ENCODE measurements at places on chromosomes 11 and 22.

GRCh38 chr22:45599836-45600577, 71.6 kb upstream of the ATXN10 start:
- no peak for DNase-seq

DNA sequence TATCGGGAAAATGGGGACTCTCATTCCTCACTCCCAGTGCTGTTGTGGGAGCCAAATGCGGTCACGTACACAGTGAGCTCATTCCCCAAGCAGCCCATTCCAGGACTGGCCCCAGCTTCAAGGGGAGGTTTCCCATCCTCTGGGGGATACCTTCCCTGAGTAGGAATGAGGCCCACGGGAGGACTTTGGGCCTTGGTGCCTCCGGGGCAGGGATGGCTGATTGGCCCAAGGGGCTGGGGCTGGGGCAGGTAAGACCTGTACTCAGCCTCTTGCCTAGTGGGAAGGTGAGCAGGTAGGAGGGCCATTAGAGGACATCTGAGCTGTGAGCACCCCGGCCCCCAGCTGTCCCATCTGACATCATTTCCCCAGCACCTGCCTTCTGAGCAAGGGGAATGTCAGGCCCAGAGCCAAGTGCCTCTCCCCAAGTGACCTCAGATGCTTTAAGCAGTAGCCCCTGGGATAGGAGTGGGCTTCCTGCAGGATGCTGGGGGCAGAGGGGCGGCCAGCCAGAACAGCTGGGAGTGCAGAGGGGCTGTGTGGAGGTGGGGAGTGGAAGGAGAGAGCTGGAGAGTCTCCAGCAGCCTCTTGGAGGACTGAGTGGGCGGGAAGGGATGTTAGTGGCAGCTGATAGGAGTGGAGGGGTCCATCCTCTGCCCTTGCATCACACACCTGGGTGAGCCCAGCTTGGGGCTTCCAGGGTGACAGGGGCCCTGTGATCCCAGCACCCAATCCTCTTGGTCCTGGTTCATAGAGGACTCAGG, 58.4 kb downstream of the CD82 start:
- DNase-seq: peak; percentile 89

DNA sequence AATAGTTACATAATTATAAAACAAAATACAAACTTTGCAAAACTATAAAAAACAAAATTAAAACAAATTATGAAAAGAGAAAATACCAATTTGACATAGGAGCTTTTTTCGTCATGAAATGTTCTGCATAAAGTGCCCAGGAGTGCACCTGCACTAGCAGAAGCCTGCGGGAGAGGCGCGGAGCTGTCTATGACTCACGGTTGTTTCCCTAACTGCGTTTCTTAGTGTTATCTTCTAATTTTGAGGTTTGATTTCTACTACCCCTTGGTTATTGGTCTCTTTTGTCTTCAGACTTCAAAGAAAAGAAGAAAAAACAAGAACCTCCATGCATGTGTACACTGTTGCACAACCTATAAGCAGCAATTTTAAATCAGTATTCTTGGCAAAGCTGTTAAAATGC, 740.9 kb upstream of the LRRC4C start:
- DNase-seq: no peak

- no peak for DNase-seq
Observed at GRCh38 chr22:35349368-35349703, 31.6 kb upstream of the HMOX1 start.

DNA sequence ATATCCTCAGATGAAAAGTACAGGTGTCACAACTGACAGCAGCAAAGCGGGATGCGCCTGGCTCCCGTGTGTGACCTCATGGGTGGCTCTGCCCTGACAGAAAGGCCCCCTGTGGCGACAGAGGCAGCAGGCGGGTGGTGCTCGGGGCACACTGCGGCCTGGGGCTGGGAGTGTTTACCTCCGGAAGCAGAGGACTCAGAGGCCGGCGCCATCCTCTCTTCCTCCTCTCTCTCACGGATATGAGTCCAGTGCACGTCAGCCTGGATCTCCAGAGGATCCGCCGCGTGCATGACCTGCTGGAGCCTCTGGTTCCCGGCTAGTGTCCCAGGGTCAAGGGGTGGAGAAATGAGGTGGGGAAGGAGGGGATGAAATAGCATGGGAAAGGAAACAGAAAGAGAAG, 53.2 kb upstream of the BID start:
- DNase-seq: no peak

DNA sequence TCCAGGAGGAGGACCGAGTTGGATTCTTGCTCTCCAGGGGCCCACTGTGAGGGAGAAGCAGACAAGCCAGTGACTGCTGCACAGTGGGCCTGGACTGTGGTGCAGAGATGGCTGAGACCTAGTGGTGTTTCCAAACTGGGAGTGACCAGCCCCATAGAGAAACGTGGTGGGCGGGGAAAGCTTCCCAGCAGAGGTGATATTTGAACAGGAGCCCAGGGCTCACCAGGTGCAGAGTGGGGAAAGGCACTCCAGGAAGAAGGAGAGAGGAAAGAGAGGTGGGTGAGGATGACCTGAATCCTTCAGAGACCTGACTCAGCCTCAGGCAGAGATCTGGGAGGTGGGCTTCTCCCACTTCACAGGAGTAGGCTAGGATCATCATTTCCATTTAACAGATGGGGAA, 52.1 kb upstream of the RASD2 start:
- no peak for DNase-seq

DNA sequence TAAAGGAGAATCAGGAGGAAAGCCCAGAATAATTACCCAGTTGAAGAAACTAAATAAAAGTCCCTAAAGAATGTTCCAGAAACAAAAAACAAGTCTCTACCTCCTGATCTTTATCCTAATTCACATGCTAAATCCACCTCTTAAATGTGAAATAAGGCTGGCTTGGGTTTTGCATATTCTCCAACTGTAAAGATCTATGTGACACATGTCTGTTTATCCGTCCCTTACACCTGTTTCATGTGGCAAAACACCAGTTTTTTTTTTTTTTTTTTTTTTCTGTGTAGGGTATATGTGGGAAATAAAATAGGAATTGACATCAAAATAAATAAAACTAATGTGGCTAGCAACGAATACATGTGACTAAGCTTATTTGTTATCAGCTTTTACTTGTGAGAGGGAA, 70.5 kb downstream of the NARS2 start:
- no peak for DNase-seq

GRCh38 chr11:38900211-38900610, 2302.2 kb upstream of the RAG2 start:
- DNase-seq: no peak

DNA sequence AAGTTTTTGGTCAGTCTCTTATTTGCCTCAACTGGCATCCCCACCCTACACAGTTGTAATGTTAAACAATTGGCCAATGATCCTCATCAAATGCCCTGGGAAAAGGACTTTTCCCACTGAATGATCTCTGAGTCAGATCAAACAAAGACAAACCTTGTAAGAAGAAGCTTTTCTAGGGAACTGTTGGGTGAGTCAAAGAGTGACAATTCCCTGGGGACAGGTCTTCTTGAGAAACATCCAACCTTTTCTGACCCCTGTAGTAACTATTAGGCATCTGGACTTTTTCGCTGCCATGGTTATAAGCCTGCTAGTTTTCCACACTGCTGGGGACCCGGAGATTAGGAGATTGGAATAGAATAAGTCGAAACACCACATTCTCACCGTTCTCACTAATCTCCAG, 789.8 kb upstream of the API5 start:
- DNase-seq: no peak
